ENCODE measurements at places on chromosomes 11 and 22.

- DNase-seq, result no peak
These were observed 302.0 kb upstream of the NARS2 start for GRCh38 chr11:78876676-78877075.

DNA sequence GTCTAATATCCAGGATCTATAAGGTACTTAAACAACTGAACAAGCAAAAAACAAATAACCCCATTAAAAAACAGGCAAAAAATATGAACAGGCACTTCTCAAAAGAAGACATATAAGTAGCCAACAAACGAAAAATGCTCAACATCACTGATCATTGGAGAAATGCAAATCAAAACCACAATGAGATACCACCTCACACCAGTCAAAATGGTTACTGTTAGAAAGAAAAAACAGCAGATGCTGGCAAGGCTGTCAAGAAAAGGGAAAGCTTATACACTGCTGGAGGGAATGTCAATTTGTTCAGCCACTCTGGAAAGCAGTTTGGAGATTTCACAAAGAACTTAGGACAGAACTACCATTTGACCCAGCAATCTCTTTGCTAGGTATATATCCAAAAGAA, 30.6 kb upstream of the NOX4 start:
- no peak for DNase-seq

DNA sequence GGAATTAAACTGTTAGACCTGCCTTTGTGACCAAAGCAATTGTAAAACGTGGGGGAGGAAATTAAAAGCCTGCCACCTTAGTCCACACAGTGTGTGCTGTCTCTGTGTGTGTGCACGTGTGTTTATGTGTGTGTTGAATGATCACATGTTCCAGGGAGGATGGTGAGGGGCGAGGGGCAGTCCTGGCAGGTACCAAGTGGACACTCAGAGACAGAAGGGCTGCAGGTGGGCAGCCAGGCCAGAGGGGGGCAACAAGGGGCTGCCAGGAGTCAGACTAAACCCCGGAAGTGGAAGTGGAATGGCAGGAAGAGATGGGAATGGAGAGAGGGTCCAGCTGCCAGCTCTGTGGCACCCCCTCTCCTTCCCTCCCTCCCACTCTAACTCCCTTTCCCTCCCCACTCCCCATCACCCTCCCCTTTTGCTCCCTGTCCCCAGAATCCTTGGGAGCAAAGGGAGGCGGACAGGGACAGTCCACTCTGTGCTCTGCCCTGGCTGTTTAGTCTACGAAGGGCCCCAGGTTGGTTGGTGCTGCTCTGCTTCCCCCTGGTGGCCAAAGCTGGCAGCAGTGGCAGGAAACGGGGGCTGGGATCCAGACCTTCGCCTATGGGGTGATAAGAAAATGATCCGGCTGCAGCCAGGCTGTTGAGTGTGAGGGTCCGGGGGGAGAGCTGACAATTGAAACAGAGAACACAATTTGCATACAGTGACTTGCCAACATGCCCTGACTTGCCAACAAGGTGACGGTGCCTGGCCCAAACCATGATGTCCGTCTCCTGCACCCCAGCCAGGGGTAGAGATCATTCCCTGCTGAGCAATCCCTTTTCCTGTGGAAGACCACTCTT, 24.4 kb downstream of the P2RY2 start:
- DNase-seq, result peak; percentile 78

DNA sequence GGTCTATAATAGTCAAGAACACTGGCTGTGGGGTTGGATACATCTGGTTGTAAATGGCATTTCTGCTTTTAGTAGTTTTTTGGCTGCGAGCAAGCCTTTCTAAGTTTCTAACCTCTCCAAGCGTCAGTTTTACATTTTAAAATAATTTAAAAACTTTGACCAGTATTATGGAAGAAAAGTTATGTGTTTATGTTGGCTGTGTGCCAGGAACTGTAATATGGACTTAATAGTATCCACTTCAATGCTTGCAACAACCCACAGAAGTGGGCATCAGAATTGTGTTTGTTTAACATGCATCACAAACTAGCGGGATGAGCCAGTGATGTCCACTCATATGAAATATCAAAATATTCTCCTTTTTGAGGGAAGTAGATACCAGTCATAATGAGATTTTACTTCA, 844.2 kb downstream of the JRKL start:
- no peak for DNase-seq

DNA sequence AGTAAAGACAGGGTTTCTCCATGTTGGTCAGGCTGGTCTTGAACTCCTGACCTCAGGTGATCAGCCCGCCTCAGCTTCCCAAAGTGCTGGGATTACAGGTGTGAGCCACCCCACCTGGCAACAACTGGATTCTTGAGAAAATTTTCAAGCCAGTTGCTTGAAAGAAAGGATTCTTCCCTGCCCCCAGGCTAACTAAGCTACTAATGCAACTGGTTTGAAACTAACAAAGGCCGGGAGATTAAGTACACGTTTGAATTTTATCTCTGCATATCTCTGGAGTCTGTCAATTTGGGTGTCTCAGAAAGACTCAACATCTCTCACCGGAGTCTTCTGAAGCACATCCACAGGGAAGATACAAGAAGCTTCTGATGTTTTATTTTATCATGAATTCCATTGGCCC, 10.7 kb upstream of the ETS1 start:
- peak; percentile 1 for DNase-seq

- DNase-seq, result no peak
These were observed 50.5 kb upstream of the PARVG start for GRCh38 chr22:44130076-44130711.

- DNase-seq, result no peak
These were observed 16.2 kb downstream of the BAD start for GRCh38 chr11:64268025-64268892.

- DNase-seq, result no peak
These were observed 344.9 kb downstream of the DYNC2H1 start for GRCh38 chr11:103453915-103454709.

- DNase-seq, result no peak
These were observed at the start of gene SEZ6L for GRCh38 chr22:26169315-26170111. Gene SEZ6L (plus strand): TSS chr22:26169462. CDS start chr22:26169670, 208 bp downstream.

GRCh38 chr11:43952401-43953342, 10.2 kb downstream of the C11orf96 start:
- DNase-seq, result no peak

DNA sequence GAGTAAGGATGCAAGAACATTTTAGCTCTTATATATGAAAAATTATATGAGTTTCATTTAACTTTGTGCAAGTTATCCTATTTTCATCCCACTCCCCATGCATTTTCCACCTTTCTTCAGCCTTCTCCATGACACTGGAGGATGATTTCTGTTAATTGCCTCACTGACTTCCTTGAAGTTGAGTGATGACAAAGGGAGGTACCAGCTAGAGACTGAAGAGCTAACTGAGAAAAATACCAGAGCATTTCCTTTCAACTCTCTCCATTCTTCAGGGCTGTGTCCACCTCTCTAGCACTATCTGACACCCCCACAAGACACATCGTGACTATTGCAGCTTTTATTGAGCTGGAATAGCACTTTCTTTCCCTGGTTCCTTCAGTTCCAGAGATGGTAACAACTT, 711.6 kb upstream of the LRRC4C start:
- no peak for DNase-seq

GRCh38 chr11:119726585-119727522, 2.1 kb downstream of the NECTIN1 start:
- no peak for DNase-seq

GRCh38 chr11:108733479-108734116, 68.7 kb downstream of the DDX10 start:
- peak; percentile 61 for DNase-seq

DNA sequence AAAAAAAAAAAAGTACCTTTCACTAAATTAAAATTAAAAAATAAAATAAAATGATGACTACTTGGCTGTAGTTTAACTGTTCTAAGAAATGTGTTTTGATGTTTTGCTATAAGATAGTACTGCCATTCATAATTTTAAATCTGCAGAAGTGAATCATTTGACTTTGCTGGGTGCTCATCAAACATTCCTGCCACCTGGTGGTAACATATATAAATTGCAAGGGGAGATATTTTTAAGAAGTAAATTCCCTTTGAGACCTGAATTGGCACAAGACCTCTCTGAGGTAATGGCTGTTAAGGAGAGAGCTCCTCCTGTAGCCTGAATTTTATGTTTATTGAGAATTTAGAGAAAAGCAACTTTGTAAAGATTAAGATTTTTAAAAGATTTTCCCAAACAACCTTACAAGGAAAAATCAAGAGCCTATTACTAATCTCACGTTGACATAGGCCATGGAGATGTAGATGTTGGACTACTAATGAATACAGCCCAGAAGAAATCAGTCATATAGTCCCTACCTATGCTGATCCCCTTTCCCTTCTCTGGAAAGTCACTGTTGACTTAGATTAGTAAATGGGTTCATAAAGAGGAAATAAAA, 11.9 kb upstream of the NARS2 start:
- DNase-seq, result no peak

DNA sequence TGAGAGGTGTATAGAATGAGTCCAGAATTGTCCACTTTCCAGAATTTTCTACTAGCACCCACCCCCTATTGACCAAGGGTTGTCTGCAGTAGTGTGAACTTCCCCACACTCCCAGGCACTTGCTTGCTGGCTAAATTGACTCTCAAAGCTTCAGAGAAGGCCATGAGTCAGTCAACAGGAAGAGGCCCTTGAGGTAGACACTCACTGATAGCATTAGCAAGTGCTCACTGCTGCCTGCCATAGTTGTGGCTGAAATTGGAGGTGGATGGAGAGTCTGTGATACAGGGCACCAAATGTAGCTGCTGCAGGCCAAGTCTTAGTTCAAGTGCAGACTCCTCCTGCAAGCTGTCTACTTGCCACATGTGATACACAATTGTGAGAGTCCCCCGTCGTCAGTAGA, 156.8 kb downstream of the SPON1 start:
- peak; percentile 46 for DNase-seq

DNA sequence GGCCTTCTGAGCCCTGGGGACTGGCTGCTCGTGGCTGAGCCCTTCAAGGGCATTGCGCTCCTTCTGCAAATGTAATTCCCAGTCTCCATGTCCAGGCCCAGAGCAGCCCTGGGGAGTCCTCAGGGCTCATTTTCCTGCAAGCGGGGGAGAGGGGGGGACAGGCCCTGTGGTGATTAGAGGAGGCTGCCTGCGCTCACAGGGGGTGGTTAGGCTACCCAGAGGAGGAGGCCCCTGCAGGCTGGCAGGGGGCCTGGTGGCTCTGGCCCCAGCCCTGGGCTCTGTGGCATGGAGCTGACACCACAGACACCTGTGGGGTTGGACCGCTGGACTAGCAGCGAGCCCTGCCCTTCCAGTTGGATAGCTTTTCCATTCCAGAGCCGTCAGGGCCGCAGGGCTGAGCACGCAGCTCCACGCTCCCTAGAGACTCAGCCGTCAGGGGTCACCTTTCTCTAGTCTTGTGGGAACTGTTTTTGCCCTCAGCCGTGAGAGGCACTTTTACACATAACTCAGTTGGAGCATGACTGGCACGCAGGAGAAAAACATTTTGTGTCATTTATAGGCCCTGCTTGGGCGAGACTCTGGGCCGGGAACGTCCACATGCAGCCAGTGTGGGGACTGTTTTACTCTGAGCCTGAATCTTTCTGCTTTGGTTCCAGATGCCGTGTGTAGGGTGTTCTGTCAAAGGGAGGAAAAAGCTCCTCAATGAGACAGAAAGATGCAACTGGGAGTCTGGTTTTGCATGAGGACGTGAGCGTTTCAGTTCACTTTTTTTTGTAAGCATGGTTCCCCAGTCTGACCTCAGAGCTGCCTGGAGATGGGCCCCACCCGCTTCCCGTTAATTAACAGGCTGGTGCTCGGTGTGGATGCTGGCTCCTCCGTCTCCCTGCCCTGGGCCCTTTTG, 58.1 kb downstream of the LRP5 start:
- no peak for DNase-seq

DNA sequence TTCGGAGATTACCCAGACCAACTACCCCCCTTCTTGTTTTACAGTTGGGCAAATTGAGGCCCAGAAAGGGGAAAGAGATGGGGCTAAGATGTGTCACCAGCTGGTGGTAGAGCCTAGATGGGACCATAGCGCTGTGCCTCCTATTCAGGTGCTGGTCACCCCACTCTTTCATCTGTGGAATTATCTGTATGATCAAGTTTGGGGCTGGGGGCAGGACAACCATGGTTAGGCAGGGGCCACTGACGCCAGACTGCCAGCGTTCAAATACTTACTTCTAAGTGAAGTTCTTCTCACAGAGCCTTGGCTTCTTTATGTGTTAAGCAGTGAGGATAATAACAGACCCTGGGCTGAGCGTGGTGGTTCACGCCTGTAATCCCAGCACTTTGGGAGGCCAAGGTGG, 55.9 kb downstream of the IGLL1 start:
- no peak for DNase-seq

DNA sequence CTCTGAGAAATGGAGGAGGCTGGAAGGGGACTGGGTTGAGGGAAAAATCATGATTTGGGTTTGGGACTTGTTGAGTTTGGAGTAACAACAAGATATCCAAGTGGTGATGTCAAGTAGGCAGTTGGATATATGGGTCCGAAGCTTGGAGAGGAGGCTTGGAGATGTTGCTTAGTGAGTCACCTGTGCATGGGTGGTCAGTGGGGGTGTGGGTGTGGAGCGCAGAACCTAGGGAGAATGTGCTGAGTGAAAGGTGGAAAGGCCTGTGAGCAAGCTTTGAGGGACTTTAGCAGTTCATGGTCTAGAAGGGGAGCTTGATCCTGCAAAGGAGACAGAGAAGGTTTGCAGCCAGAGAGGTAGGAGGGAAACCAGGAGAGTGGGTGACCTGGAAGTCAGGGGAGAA, 38.2 kb downstream of the PRDM11 start:
- no peak for DNase-seq

DNA sequence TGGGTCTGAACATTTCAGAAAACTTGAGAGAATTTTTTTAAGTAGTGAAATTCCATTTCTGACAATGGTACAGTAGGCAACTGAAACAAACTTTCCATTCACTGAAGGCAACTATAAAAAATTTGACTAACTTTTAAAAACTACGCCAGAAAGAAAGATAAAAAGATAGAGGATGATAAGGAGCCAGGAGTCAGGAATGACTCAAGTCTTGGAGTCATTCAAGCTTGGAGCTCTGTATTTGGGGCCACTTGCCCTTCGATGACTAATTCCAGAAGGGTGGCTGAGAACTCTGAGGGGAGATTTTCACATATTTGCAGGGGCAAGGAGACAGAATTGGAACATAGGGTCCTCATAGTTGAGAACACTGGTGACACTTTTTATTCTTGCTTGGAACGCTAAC, 1083.2 kb upstream of the CNTN5 start:
- DNase-seq, result no peak

DNA sequence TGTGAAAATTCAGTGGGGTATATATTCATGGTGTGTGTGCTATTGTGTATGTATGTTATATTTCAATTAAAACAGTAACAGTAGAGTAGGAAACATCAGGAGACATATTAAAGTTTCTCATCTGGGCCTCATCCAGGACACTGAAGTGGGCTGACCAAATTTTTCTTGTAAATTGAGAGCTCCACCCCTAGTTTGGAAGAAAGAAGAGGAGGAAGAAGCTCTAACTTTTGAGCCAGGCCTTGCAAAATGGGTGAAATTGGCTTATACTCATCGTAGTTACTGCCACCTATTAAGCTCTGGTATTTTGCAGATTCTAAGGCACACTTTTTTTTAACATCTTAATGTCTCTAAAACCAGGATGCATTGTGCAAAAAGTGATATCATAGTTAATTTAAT, 33.7 kb downstream of the TSPAN18 start:
- DNase-seq, result no peak

GRCh38 chr11:44347538-44347937, 37.6 kb upstream of the ALX4 start:
- no peak for DNase-seq
